ENCODE measurements at places on chromosomes 2 and 18. TPM values are rescaled to one million over a fixed set of nuclear protein-coding genes. Genes with fewer than 3 reads are reported as not detected.
A peak's percentile ranks its signal among the peaks of the same experiment; 100 is the strongest.

The DNAH6 gene
- 0.22 TPM for total RNA-seq

The GREB1 gene
- total RNA-seq, result 8.2 TPM

The EPB41L3 gene
- total RNA-seq, result 6.8 TPM

The HOXD4 gene
- 0.22 TPM for total RNA-seq

The PLCL1 gene
- total RNA-seq, result 100 TPM

The GCG gene
- total RNA-seq, result not detected

The GCKR gene
- not detected for total RNA-seq

DNA sequence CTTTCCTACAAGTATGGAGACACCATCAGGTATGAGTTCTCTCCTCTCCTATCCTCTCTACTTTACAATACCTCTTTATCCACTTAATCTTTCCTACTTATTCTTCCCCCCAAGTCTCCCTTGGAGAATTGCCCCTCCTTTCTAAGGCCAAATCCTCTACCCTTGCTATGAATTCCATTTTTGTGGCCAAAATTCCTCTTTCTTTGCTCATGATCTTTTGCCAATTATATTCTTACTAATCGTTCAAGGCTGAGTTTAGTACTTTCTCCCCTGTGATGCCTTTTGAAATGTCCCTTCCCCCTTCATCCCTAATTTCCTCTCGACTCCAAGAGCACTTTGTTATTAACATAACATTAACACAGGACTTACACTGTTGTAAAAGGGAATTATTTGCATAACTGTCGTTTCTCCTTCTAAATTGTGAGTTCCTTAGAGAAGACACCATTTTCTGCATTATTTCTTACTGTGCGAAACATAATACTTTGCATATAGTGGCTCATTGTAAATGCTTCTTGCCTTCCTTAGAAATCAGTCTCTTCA lies 133.4 kb downstream of the KCTD1 start:
- DNase-seq, result no peak

DNA sequence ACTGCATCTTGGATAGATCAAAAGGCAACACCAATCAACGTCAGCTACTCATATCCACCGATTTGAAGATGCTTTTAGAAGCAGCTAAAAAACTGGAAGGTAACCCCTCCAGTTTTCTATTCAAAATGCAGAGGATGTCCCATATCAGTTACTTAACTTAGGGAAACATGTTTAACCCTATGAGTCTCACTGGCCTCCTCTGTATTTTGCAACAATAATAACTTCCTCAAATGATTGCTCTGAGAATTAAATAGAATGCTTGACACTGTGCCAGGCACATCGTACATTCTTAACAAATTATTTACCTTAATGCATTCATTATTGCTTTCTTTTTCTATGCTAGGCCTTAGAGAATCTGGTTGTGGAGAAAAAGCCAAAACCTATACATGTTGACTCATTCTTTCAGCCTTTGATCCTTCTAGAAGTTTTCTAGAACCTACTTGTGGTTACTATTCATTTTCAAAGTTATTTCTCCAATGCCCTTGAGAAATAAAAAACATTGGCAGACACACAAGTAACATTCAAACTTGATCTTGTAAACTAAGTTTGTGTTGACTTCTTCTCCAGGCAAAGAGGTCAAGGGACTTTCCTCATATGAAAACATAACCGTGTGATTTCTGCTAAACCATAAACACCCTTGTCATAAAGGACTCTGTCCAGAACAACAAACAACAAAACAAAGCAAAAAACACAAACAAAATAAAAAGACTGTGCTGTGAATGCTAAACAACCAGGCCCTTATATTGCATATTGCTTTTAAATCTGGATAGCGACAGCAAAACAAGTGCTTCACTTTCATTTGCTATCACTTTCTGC lies 4.6 kb downstream of the DOCK10 start:
- DNase-seq, result no peak

GRCh38 chr2:25161055-25161781 lies 7.2 kb downstream of the POMC start:
- DNase-seq, result peak; percentile 84

DNA sequence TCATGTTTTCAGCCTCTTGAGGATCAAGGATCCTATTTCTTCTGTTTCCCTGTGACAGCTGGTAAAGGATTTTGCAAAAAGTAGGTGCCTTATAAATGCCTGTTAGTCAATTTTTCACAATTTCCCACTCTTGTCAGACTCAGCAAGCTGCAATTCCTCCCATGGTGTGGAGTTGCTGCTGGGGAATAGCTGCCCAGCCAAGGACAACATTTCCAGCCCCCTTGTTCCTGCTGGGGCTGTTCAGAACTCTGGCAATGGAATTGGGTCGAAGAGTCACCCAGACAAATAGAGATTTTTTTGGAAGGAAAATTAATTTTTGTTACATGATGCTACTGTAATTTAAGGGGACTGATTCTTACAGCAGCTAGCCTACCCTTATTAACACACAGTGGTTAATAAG lies 43.7 kb downstream of the FSHR start:
- DNase-seq, result no peak

- DNase-seq, result no peak
These were observed 88.5 kb downstream of the CDH2 start for GRCh38 chr18:28088477-28088876.

GRCh38 chr2:146135245-146135644 lies 1615.3 kb upstream of the ZEB2 start:
- no peak for DNase-seq

DNA sequence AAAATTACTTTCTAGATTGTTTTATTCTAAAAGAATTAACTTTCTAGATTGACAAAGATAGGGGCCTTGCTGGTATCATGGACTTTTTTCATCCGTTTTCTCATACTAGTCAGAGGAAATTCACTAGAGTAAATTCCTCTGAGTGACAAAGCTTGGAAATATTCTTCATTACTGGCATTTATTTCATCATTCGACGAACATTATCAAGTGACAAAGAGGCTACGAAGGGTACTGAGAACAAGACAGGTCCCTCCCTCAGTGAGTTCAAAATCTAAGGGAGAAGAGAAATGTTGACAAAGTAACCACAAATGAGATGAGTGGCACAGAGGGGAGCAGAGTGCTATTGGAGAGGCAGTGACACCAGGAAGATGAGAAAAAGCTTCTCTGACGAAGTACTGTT lies 4.3 kb downstream of the EPG5 start:
- no peak for DNase-seq

DNA sequence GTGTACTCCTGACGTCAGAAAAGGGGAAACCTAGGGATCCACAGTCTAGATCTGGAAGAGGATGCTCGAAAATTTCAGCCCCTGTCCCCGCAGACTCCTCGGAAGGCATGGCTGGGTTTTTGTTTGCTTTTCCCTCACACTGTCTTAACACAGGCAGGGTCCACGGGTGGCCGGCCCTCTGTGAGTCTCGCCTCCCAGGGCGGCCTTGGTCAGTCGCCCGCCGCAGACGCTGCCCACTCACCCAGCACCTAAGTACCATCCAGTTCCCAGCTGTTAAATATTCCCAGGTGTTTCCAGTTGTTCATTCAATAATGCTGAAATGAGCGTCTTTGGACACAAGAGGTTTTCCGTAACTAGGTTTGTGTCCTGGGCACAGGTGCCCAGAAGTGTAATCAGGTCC lies 193.2 kb downstream of the TWIST2 start:
- no peak for DNase-seq

DNA sequence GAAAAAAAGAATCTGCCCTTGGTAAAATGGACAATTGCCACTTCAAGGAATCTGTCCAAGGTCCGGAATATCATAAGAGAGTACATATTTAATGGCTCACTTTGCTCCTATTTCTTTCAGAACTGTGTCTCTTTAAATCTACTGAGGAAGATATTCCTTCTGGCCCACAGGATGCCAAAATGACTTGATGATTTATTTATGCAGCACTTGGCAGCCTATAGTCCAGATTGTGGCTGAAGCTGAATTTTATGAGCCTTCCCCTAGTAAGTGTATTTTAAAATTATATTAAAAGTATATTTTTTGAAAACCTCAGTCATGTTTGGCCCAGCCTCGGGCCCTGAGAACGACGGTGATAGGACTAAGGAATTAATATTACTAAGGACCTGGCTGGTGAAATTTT lies 465.1 kb upstream of the HNRNPA3 start:
- DNase-seq, result no peak

DNA sequence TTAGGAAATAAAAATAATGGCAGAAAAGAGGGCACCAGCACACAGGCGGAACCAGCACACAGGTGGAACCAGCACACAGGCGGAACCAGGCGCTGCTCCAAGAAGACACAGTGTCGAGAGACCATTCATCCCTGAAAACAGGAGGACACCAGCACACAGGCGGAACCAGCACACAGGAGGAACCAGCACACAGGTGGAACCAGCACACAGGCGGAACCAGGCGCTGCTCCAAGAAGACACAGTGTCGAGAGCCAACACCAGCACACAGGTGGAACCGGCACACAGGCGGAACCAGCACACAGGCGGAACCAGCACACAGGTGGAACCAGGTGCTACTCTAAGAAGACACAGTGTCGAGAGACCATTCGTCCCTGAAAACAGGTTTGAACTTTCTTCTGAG lies 115.5 kb upstream of the TMEM18 start:
- DNase-seq, result no peak

GRCh38 chr18:74990563-74991081 lies 218.3 kb downstream of the PTGR3 start:
- DNase-seq, result no peak

DNA sequence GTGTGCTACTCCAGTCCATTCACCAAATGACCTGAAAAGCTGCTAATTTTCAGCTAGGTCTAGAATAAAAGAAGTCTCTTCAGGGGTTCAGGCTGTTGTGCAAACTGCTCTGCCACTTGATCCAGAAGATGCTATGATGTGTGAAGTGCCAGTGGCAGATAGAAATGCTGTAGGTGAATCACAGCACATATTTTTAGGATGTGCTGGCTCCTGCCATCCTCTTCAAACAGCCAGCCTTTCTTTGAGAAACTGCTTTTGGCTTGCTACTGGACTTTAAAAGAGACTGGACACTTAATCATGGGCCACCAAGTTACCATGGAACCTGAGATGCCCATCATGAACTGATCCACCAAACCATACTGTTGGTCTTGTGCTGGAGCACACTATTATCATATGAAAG lies 322.1 kb downstream of the EN1 start:
- no peak for DNase-seq

DNA sequence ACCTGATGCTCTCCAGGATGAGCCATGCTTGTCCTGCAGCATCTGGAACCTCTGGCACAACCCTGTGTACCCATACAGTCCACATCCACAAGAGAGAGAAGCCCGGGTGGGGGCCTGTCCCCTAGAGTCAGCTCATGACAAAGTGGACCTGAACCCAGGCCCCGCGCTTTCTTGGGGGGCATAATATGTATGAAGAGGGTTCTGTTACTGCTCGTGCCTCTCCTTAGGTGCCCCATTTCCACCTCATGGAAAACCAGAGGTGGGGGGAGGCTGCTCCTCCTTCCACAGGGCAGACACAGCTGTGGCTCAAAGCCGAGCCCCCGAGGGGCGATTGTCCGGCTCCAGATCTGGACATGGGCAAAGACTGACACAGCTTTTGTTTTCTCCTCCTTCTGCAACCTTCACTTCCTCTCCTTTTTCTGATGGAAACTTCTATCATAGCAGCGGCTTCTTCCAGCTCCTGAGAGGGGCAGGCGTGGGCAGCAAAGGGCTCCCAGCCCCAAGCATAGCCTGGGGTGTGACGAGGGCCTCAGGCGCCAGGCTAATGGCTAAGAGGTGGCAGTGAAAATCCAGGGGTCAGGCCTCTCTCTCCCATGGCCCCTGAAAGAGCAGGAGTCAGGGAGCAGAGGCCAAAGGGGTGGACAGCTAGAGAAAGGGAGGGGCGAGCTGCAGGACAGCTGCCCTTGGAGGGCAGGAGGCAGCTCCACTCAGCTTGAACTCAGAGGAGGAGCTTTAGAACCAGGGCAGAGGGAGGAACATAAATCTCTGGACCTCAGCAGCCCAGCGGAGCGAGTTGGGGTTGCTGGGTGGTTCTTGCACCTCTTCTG lies 155.5 kb downstream of the ZFP36L2 start:
- DNase-seq, result peak; percentile 64

DNA sequence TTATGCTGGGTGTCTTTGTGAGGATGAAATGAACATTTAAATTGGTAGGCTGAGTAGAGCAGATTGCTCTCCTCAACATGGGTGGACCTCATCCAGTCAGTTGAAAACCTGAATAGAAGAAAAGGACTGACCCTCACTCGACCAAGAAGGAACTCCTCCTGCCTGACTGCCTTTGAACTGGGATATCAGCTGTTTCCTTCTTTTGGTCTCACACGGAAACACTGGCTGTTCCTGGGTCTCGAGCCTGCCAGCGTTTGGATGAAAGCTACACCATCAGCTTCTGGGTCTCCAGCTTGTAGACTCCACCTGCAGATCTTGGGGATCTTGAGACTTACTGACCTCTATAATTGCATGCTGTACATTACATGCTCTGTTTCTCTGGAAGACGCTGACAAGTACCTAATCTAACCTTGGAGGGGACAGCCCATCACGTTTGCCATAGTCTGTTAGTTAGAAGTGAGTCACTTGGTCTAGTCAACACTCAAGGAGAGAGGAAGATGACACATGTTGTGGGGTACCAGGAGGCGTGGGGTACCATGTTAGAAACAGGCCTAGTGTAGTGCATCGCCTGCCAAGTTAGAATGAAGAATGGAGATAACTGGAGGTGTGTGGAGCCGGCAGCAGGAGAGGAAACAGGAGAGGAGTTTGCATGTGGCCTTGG lies 267.0 kb downstream of the MREG start:
- DNase-seq, result no peak

DNA sequence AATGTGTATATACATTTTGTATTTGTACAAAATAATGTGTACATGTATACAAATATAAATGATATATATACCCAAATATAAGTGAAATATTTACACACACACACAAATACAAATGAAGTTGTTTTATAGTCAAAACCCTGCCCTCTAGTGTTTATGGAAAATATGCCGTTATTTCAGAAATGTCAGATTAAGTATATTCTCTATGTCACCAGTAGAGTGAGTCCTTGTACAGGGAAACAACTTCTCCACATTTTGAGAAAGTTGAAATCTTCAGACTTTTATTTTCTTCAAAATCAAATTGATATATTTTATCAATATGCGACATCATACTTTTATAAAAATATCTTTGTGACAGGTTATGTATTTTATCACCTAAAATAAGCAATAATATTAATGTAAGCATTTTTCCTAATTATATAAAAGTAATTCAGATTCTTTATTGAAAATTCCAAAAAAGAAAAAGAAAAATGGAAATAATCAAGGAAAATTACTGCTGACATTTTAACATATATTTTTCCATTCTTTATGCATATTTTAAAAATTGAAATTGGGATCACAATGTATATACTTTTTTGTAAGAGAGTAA lies 22.4 kb downstream of the ARL6IP6 start:
- DNase-seq, result no peak

DNA sequence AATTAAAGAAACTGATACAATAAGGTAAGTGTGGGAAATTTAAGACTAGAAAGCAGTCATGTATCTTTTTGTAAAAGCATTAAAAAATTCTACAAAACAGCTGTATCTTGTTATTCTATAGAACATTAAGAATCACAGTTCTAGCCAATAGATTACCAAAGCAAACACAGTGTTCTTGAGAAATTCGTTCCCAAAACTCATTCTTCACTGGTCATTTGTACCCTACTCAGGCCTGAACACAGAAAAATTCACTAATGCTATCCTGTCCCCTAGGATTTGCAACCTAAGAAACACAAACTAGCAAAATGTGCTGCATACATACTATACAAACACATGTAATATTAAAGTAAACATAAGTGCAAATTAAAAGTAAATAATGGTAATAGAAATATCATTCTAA lies 29.1 kb downstream of the ERMN start:
- no peak for DNase-seq

Data from left ventricle myocardium superior (tissue), 1 donor.